Activated CD4-positive, alpha-beta T cell treated with anti-CD3 and anti-CD28 coated beads for 4 hours (primary cell): ENCODE measurements at places on chromosomes 7 and 10.

DNA sequence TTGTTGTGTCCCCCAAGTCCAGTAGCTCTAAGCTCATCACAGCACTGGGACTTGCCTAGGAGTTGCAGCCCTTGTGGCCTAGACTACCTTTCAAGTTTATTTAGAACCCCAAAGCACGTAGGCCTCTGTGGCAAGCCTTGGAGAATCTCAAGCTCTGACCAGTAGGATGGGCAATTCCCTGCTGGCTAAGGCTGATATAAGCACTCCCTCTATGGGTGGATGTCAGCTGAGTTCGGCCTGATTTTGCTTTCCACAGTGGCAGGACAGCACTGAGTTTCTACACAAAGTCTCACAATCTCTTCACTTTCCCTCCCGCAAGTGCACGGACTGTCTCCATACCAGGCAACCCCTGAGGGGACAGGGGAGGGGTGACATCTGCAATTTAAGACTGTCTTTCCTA, 886.4 kb upstream of the LRRN3 start:
- no peak for DNase-seq

DNA sequence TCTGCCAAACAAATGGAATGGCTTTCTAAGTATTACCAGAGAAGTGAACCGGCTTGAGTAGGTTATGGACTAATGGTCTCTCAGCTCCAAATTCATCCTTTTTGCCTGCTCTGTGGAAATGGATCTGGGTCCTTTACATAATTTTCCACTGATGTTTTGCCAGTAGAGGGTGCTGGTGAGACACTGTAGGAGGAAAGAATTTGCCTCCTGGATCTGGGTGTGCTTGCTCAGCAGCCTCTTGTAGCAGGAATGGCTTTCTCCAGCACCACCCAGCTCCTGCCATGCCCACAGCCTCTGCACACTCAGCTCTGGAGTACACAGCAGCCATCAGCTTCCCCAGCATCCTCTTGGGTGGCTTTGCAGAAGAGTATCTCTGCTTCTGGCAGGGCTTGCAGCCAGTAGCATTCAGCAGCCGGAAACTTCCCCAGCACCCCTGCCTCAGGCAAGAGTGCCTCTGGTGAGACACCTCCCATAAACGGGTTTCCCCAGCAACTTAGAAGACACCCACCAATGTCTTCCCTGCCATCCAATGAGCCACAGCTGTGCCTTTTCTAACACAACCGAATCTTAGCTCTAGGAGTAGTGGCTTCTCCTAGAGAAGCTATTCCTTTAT, 235.0 kb upstream of the PLPP4 start:
- DNase-seq, result no peak

DNA sequence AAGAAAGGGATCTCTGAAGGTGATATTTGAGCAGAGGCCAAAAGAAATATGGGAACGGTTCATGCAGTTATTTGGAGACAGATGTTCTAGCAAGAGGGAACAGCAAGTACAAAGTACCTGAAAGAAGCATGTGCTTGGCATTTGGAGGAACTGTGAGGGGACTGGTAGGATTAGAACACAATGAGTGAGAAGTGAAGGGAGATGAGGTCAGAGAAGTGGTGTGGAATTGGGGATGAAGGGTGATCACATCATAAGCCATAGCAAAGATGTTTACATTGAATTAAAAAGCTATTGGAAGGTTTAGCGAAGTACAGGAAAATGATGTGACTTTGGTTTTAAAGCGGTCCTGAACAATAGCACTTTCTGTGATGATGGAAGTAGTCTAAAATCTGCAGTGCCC, 402.4 kb upstream of the LRGUK start:
- no peak for DNase-seq

GRCh38 chr7:44631458-44632115, 25.2 kb downstream of the OGDH start:
- DNase-seq, result peak; percentile 31

DNA sequence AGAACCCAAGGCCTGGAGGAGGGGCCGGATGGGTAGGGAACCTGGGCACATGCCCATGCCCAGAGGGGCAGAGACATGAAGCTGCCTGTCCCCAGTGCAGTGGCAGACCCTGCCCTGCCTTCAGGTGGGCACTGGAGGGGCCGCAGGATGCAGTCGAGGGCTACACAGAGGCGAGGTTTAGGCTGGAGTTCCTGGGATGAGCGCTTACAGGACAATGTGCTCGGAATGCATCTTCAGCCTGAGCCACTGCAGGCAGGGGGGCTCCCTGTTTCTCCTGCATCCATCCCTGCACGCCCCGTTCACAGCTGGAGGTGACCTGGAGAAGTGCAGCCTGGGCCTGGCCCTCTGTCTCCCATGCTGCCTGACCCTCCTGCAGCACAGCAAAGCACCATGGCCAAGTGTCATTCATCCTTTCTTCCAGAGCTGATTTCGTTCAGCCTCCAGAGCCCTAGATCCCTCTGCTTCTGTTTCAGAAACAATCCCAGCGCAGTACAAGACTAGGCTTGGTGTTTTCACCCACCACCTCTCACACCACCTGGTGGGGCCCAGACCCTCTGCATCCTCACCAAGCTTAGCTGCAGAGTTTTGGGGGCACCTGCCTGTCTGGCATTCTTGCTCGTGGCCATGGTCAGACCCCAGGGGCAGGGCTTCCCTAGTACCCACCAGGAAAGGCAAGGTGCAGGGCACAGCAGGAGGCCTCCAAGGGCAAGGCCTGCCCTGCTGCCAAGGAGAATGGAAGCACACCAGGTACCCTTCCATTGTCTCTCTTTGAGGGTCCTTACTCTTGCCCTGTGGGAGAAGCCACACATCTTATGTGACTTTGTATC, 311.9 kb downstream of the TCERG1L start:
- DNase-seq, result no peak

- peak; percentile 48 for DNase-seq
Observed at GRCh38 chr10:47261121-47261520, 38.9 kb upstream of the GDF10 start.

DNA sequence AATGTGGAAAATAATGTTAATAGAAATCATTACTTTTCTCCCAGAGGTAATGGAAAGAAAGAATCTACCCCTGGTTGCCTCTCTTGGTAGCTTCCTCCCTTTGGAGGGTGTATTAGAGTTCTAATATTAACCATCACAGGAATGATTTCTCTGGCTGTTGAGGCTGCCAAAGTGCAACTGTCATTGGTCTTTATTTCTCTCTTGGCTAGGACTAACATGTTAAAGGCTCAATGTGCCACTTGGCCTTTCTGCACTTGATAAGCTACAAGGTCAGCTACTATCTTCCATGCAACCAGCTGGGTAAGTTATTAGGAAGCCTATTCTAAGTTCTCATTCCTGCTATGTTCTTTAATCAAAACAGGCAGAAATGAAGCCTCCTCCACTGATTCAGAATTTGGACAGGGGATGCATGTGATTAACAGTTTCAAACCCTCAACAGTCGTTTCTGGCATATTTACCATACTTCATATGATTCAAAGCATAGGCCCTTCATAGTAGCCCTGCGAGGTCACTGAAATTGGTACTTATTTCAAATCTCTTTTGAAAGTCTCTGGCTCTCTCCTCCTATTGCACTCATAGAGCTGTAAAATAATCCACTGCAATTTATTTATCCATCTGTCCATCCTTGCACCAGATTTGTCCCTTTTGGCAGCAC, 645.0 kb downstream of the SORCS1 start:
- no peak for DNase-seq

DNA sequence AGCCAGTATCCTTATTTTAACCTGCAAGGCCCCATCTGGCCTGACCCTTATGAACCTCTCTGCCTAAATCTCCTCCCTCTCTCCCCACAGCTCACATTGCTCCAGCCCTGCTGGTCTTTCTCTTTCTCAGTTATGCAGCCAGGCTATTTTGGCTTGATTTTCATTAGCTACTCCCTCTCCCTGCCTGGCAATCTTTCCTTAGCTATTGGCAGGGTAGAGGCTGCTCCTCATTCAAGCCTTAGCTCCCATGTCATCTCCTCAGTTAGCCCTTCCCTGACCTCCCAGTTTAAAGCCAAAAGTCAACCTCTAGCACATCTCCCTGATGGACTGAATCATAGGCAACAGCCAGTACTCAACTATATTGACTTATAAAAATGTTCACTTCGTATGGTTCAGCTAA, 214.4 kb upstream of the CELF2 start:
- DNase-seq, result no peak

DNA sequence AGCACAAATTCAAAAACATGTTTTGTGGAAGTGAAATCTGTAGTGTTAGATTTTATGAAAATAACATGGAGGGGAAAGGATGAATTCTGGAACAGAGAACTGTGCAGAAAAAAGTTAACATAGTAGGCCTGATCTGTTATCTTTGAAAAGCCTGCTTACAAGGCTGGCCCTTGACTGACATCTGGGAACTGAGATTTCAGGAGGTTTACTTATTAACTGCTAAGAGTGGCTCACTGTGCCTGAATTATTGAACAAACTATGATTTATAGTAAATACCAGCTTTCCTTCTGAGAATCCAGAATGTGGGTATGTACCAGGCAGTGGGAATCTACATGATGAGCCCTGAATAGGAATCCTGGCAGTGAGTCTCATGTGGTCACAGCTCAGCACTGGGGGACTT, 30.5 kb downstream of the NSUN6 start:
- DNase-seq, result no peak

DNA sequence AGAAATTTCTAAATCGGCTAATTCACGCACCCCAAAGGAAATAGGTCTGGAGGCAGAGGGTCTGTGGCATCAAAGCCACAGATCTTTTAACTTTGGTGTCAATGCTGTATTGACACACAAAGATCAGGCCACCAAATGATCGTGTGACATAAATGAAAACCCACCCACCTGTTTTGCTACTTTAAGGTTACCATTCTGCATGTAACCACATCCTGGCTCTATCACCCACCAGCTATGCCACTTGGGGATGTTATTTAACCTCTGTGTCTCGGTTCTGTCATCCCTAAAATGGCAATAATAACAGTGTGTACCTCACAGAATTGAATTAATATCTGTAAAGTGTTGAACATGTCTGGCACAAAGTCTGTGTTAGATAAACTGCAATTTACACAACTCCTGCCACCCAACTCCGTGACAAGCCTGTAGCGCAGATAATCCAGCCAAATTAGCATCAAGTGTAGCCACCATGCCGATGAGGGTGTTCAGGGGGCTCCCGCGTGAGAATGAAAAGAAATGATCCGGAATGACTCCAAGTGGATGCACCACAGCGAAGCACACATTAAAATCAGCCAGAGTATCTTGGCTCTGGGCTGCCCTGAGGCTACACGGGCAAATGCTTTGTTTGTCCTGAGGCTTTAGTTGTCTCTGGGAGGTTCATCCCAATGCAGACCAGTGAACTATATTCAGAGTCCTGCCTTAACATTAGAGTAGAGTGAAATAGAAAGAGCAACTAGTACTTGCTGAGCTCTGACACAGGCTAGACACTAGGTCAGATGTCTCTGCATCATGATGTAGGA, 158.4 kb upstream of the NEBL start:
- DNase-seq, result no peak

- no peak for DNase-seq
Observed at GRCh38 chr10:132593389-132593788, 55.8 kb downstream of the INPP5A start.

DNA sequence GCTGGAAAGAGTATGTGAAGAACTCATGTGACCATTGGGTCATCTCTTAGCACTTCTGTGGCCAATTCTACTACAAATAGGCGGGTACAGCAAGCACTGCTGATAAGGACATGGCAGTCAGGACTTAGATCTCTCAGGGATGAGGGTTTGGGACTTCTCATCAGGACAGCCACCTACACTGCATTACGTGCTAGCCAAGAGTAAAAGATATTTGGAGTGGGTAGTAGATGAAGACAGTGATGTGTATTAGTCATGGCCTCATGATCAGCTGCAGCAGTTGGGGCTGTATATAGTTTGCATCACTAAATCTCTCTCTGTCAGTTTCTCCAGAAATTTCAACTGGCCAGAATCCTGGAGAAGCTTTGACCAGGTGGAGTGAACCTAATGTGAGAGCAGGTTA, 9.2 kb downstream of the TAS2R60 start:
- no peak for DNase-seq

DNA sequence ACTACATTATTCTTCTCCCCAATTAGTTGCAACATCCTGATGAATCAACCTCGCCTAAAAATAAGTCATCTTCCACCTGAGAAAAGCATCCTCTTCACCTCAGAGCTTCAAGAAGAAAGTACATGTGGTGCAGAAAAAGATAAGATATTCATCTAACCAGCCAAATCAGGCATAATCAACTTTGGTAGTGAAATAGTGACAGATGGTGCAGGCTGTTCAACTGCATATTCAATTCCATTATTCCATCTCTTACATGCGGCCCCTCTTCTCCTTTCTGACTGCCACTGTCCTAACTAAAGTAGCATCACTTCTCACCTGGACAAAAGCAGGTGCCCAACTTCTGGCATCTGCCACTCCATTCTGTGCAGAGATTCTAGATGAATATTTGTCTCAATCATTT, 148.4 kb upstream of the STEAP1 start:
- no peak for DNase-seq

DNA sequence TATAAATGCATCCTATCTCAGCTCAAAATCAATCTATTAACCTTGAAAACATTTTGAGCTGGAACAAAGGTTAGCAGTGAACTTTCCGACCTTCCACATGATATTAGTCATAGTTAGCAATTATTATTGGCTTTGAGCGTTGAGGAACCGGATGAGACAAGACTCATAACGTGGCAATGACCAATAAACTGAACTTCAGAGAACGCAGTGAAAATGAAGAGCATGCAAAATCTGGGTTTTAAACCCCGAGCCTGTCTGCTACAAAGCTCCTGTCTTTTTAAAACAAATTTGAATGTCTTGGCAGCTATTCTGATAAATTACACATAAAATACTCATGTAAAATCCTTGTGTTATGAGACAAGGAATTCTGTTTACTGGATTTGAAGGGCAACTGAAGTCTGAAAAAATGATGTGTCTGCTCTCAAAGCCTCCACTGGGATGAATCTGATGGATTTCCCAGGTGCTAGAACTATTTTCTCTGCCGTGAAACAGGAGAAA, 74.7 kb upstream of the ITGB1 start:
- no peak for DNase-seq

DNA sequence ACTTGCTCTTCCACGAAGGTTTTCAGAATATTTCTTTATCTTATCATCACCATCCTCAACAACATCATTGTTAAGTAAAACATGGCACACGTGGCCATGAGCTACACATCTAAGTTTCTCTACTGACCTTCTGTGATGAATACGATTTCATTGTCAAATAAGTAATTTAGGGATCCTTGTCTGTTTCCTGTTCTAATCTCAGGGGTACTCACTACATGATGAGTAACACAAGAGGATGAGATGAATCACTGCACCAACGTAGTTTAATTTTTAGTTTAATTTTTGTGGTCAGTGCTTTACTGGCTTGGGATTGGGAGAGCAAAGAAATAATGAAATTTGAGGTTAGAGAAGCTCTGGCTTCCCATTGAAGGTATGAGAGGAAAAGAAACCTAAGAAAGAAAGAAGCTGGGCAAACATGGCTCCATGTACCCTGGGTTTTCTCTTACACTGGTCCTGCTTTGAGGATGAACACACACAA, 461.9 kb upstream of the KLF6 start:
- no peak for DNase-seq

DNA sequence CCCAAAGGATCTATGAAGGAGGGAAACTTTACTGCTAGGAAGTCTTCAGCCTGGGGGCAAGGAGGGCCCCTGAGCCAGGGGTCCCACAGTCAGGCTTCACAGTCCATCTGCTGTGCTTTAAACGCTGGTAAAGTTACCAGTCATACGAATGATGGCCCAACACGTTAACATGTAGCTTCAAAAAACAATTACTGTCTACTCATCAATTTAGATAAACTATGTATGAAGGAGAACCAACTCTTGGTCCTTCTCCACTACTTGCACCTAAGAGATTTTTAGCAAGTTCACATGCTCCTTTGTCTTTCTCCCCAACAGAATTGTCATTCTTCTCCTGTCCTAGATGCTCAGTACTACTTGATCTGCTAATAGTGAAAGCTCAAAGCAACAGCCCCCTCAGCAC, 16.6 kb downstream of the JCAD start:
- DNase-seq, result no peak
